ENCODE measurements at places on chromosomes 3 and 15.
A peak's percentile ranks its signal among the peaks of the same experiment; 100 is the strongest.

DNA sequence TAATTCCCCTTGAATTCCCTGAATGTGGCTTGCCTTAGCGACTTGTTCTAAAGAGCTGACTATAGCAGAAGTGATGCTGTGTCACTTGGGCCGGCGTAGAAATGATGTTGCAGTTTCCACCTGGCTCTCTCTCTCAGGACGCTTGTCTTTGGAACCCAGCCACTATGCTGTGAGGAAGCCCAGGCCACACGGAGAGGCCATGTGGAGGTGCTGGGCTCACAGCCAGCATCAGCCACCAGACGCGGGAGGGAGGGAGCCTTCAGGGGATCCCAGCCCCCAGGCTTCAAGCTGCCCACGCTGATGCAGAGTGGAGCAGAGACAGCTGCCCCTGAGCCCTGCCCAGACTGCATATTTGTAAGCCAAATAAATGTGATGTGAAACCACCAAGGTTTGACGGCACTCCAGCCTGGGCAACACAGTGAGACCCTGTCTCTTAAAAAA lies 18.6 kb downstream of the RNU5B-1 start:
- DNase-seq: no peak

DNA sequence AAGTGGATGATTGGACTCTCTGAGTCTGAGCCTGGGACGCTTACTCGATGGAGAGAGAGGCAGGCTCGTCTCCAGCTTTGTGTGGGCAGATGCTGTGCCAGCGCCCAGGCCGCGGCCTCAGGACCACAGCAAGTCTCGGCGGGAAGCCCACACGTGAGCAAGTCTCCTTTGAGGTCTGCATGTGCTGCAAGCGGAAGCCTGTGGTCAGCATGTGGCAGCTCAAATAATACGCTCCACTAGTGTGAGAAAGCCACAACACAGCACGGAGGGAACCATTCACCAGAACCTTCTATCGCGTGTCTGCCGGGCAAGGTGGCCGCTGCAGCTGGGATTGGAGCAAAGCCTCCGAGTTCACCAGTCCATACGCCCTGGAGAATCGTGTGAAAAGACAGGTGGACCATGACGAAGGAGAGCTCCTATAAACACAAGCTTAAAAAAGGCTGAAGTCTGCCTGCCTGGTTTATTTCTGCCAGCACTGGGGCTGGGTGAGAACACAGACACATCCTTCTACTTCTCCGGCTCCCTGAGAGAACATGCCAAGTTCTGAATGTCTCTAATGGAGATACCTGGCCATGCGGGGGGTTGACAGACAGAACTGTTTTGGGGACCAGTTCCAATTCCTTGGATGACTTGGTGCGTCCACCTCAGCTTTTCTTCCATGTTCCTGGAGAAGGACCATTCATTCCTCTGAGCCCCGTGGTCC lies 82.0 kb upstream of the LRIG1 start:
- DNase-seq: peak; percentile 69

- no peak for DNase-seq
Measured at GRCh38 chr15:93252780-93253179, 163.8 kb upstream of the RGMA start.

DNA sequence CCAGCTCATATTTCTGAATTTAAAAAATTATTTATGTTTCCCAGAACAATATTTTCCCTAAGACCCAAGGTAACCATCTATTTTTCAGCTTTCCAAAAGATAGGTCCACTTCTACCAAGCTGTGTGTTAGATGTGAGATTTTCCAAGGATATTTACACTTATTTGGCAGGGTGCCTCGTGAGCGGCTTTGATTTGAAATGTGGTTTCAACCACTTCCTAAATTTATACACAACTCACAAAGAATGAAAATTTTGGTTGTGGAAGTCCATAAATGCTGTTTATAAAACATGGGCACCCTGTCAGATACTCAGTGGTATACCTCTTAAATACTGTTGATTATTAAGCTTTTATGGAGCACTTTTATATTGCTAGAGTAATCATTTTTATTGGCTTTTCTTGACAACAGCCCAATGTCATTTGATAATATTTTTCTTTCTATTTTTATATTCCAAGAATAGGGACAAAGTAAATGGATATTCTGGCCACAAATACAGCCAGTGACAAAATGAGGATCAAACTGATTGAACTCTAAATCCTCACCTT lies 57.6 kb downstream of the GAP43 start:
- DNase-seq: no peak

DNA sequence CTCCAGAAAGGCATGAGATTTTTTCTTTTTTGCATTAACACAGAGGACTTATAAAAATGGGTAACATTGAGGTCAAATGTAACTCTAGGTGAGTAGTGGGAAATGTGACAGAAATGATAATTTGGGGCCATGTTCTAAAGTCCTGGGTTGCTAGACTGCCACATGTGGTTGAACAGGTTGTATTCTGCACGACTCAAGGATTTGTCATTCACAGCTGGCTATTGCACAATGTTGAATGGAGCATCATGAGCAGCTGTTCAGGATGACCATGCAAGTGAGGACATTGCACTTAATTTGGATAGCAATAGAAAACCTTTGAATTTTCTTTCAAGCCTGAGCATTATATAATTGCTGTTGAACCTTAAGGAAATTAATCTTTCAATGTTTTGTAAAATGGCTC lies 396.6 kb downstream of the NAALADL2 start:
- DNase-seq: no peak

DNA sequence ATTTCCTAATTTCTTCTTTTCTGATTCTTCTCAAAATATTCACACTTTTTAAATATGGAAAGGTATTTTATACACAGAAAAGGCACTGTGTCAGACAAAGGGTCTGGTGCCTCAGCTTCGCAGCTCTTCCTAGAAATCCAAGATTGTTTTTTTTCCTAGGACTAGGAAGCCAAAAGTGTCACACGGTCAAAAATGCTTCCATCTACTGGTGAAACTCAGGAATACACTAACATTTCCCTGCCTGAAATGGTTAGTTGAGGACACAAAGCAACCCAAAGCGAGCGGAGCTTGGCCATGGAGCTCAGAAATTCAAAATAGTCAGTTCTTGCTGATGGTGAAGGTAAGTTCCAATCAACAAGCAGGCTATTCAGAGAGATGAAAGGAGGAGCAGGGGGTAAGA lies 426.5 kb upstream of the RASGRP1 start:
- no peak for DNase-seq

- no peak for DNase-seq
Measured at GRCh38 chr3:158471639-158472294, 99.2 kb upstream of the MLF1 start.

- DNase-seq: no peak
Measured at GRCh38 chr3:5009506-5010109, 30.4 kb downstream of the BHLHE40 start.

DNA sequence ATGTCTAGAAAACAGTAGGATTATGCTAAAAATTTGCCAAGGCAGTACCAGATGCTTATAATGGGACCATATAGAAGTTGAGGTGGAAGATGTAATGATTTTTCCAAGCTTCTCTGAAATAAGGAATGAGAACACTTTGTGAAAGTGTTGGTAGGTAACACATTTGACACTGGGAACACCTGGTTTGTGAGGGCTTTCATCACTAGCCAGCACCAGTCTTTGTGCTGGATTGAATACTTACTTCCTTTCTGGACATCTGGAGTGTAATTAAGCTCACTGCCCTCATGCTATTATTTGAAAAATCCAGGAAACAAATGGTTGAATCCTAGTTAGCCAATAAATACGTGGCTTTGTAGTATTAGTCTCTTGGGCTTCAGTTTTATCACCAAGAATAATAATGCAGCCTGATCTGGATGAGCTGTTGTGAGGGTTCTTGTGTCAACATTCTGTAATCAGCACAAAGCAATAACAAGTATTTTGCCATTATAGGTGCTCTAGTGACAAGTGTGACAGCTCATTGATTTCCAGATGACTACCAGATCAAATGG lies 12.9 kb downstream of the CCDC80 start:
- DNase-seq: no peak

DNA sequence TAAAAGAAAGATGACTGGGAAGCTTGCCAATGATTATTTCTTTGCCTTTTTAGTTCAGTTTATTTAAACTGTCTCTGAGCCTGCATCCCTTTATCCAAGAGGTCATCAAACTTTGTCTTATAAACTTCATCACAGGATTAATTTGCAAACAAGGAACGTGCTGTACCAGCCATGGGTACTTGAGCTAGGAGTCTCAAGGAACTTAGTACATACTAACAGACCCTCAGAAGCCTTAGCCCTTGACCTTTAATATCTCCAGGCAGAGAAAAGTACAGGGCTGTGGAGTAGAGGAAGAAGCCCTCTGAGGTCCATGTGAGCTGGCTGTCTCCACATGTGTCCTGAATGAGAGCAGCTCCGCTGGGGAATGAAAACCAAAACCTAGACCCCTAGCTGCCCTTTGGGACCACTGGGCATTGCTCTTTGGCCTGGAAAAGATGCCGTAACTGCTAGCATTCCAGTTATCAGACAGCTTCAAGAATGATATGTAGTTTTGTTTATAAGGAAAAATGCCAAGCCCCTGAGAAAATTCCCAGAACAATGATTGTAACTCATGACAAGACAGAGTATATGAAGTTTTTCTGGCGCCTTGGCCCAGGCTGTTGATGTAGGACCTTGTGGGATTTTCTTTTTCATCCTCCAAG lies 92.1 kb downstream of the ASB7 start:
- no peak for DNase-seq

DNA sequence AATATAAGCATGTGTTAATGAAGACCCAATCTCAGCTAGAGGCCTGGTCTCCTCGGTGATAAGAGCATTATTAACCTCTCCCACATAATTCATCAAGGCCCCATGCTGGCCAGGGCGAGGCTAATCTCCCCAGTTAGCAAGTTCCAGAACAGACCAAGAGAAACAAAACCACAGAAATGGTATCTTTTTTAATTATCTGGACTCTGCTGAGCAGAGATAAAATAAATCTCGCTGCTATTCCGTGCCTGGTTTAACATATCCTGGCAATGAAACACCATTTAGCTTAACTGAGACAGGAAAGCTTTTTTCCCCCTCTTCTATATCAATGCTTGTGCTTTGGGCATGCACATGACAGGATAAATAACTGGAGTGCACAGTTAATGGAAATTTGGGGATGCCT lies 72.5 kb upstream of the ARHGEF3 start:
- no peak for DNase-seq

- DNase-seq: no peak
Measured at GRCh38 chr3:171460725-171461524, 720 bp upstream of the TNIK start.

GRCh38 chr15:99404454-99404853 lies 153.2 kb downstream of the LRRC28 start:
- DNase-seq: no peak

DNA sequence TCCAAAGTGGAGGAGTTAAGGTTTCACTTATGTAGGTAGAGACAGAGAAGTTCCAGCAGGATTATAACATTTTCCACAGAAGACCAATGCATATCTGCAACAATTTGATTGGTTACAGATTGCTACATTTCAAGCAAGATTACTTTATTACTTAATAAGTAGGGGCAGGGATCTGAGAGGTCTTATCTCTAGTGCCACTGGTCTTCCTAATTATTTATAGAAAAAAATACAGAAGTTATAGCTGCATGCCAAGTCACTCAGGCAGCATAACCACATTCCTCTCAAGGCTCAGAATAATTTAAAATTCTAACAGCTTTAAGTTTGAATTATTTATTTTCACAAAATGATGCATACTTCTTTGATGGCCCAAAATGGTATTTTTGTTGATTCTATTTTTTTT lies 30.5 kb downstream of the RAD54L2 start:
- no peak for DNase-seq

DNA sequence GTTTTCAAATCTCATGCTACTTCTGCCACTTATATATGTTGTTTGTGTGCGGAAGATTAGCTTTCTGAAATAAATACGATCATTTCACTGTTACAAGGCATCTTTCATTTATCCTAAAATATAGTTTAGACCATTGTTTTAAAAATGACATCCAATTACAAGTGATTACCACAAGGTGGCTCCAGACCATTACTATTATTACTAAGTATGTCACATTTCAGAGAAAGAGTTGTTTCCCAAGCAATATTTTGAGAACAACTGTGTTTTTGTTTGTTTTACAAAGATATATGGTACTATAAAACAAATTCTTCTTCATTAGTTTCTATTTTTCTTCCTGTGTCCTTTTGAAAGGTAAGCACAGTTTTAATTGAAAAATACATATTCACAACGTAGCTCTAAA lies 136.0 kb upstream of the RAP2B start:
- peak; percentile 52 for DNase-seq

GRCh38 chr3:124076235-124076634 lies 84.3 kb upstream of the ROPN1 start:
- no peak for DNase-seq
